CD4-positive, alpha-beta T cell (primary cell): ENCODE measurements at places on chromosomes 16 and 17. TPM values are rescaled to one million over a fixed set of nuclear protein-coding genes. Genes with fewer than 3 reads are reported as not detected.

DNA sequence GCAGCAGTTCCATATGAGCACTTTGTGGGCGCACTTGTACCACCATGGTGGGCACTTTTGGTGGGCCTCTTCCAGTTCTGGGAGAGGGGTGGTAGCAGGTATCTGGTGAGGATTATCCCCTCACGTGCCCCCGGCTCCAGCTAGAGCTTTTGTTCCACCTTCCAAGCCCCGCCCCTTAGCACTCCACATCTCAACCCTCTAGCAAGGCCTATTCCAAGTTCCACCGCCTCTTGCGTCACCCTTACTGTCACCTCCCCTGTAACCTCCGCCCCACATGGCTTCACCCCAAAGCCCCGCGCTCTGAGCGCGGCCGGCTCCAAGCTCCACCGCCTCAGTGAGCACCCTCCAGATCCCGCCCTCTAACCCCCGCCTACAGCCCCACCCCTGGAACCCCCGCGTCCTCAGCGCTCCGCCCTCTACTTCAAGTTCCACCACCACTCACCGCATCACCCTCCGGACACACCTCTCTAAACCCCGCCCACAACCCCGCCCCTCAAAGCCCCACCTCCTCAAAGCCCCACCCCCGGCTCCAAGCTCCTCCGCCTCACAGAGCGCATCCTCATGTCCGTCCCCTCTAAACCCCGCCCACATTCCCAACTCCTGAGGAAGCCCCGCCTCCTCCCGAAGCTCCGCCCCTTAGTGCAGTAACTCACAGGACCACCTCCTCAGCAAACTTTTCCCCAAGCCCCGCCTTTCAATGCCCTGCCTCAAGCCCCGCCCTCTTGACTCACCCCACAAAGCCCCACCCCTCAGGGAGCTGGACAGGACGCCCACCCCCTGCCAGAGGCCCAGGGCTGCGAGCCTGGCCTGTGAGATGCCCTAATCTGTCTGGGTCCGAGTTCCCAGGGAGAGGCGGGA lies 11.1 kb downstream of the SCN4A start:
- H3K36me3 ChIP-seq = no peaks in the 10 kb centered on the region
- no peak for DNase-seq
- H3K4me3 ChIP-seq = no peak overlapping the region
- H3K27me3 ChIP-seq = no peaks in the 10 kb centered on the region

- H3K27ac ChIP-seq = no peak overlapping the region
- H3K27me3 ChIP-seq = peaks cover 11% of the 10 kb centered on the region
- H3K36me3 ChIP-seq = no peaks in the 10 kb centered on the region
These were observed 2.6 kb upstream of the AHSP start for GRCh38 chr16:31525113-31525512.

GRCh38 chr16:54325616-54326265 lies 39.2 kb upstream of the IRX3 start:
- H3K36me3 ChIP-seq = no peaks in the 10 kb centered on the region
- no peaks in the 10 kb centered on the region for H3K4me1 ChIP-seq
- no peak overlapping the region for H3K27ac ChIP-seq
- no peak overlapping the region for H3K4me3 ChIP-seq
- DNase-seq = no peak

GRCh38 chr16:55444754-55445485 lies 34.1 kb upstream of the MMP2 start:
- no peak for DNase-seq
- no peak overlapping the region for H3K4me3 ChIP-seq
- no peaks in the 10 kb centered on the region for H3K4me1 ChIP-seq
- no peak overlapping the region for H3K27ac ChIP-seq
- no peaks in the 10 kb centered on the region for H3K27me3 ChIP-seq

- H3K27me3 ChIP-seq = no peaks in the 10 kb centered on the region
- peaks cover 16% of the 10 kb centered on the region for H3K4me1 ChIP-seq
- no peak for DNase-seq
- H3K27ac ChIP-seq = no peak overlapping the region
- H3K36me3 ChIP-seq = no peaks in the 10 kb centered on the region
These were observed 8.7 kb upstream of the CDC27 start for GRCh38 chr17:47197821-47198220.

- H3K27ac ChIP-seq = no peak overlapping the region
- no peaks in the 10 kb centered on the region for H3K27me3 ChIP-seq
- no peaks in the 10 kb centered on the region for H3K4me1 ChIP-seq
- H3K36me3 ChIP-seq = no peaks in the 10 kb centered on the region
These were observed 406.7 kb upstream of the MAF start for GRCh38 chr16:80007231-80007630.

DNA sequence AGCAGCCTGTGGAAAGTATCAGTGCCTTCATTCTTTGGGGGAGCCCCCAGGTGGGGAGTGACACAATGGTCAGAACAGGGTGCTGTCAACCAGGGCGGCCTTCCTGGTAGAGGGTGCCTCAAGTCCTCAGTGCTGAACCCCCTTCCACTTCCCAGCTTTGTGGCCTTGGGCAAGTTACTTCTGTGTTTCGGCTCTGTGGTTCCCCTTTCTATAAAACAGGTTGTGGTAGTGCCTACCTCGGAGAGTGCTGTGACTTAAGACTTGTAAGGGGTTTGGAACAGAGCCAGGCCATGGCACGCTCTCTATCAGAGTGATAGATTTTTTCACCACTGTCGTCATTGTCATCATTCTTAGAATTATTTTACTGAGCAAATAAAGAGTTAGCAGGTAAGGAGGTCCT lies 141.1 kb downstream of the CCDC182 start:
- no peaks in the 10 kb centered on the region for H3K27me3 ChIP-seq
- H3K36me3 ChIP-seq = no peaks in the 10 kb centered on the region
- peak; percentile 75 for DNase-seq
- H3K27ac ChIP-seq = peak overlapping the region; percentile 47
- H3K4me1 ChIP-seq = peaks cover 91% of the 10 kb centered on the region
- H3K4me3 ChIP-seq = no peak overlapping the region

GRCh38 chr17:82436601-82437324 lies 13.8 kb downstream of the CYBC1 start:
- H3K4me1 ChIP-seq = peaks cover 22% of the 10 kb centered on the region
- H3K27me3 ChIP-seq = no peaks in the 10 kb centered on the region
- peaks cover 16% of the 10 kb centered on the region for H3K36me3 ChIP-seq
- DNase-seq = no peak

GRCh38 chr16:85902366-85903155 lies 3.6 kb downstream of the IRF8 start:
- H3K27ac ChIP-seq = peak overlapping the region; percentile 13
- DNase-seq = peak; percentile 29

DNA sequence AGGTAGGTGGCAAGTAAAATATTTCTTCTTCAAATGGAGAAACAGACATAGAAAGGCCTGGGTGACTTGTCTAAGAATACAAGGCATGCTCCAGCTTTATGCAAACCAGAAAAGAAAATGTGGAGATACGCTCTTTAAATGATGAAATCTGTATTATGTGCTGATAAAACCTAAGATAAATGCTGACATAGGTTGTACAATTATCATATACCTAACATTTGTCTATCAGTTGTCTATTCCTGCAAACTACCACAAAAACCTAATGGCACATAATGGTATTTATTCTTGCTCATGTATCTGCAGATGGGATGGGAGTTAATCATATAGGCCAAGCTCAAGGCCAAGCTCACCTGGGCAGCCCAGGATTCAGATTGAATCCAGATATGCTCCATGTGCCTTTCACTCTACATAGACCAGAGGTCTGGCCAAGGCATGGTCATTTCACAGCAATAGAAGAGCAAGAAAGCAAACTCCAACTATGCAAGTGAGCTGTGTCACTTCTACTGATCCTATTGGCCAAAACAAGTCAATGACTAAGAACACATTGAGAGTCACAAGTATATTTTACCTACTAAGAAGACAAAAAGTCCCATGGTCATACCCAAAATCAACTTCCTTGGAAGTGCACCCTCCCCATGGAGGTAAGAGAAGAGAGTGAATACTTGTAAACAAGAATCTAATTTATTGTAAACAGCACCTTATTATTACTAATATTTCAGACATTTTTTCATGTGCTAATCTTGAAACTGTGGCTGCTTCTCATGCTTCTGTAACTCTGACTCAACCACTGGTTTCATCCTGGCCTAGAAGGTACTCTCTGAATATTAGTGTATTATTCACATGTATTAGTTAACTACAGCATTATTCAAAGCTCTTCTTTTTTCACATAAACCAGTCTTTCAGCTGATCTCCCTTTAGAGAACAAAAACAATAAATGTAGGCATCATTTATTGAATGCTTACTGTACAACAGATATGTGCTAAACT lies 270.7 kb upstream of the SOX9 start:
- no peaks in the 10 kb centered on the region for H3K36me3 ChIP-seq
- H3K27me3 ChIP-seq = no peaks in the 10 kb centered on the region
- no peaks in the 10 kb centered on the region for H3K4me1 ChIP-seq
- no peak overlapping the region for H3K4me3 ChIP-seq
- DNase-seq = no peak

DNA sequence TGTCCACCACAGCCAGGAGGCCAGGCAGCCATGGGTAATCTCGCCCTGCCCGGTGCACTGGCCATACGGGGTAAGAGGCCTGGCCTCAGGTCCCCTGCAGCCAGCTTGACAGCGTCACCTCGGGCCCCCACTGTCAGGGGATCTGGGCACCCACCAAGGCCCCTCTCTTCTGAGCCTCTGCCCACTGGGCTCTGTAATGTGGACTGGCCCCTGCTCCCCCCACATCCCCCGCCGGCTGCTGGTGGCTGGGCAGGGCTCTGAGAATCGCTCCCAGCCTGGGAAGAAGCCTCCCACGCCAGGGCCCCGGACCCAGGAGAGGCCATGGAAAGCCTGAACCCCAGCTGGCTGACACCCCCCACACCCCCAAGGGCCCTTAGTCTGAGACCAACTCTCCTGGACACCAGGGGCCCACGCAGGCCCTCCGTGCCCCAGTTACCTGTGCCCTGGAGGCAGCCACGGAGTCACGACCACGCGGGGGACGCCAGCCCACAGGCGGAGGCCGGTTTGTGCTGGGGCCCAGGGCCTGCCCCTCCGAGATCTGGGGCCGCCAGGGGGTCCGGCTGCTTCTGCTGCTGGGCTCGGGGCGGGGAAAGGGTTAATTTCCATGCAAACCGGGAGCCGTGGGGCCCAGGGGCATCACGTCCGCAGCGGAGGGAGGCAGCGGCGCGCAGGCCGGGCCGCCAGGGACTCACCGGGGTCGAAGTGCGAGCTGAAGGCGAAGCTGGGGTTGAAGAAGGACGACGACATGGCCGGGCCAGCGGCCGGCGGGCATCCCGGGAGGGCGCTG lies at the start of gene PVALEF:
TSS of gene PVALEF (plus strand) at position 262 of the 787 bp plus-strand sequence. CDS start 15,720 bp downstream, outside the sequence.
- DNase-seq = no peak
- no peaks in the 10 kb centered on the region for H3K36me3 ChIP-seq
- H3K27me3 ChIP-seq = peaks cover 30% of the 10 kb centered on the region
- H3K4me3 ChIP-seq = no peak within 1 kb of the TSS
- no peak within 1 kb of the TSS for H3K27ac ChIP-seq

DNA sequence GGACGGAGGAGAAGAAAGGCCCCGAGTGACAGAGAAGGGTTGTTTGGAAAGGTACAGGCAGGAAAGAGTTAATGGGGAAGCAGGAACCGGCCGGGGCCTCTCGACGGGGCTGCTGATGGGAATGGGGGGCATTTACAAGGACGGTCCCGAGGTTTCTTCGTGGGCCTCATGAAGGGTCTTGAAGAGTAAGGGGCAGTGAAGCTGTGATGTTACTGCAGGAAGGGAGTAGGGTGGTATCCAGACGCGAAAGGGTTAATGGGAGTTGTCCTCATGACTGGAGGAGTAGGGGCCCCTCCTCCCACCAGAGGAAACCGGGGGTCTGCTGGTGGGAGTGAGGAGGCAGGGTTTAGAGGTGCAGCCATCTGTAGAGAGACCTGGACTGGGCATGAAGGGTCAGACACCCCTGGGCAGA lies 481 bp downstream of the PDK2 start:
- peak overlapping the region; percentile 92 for H3K4me3 ChIP-seq
- H3K27ac ChIP-seq = peak overlapping the region; percentile 68
- DNase-seq = no peak
- no peaks in the 10 kb centered on the region for H3K27me3 ChIP-seq

DNA sequence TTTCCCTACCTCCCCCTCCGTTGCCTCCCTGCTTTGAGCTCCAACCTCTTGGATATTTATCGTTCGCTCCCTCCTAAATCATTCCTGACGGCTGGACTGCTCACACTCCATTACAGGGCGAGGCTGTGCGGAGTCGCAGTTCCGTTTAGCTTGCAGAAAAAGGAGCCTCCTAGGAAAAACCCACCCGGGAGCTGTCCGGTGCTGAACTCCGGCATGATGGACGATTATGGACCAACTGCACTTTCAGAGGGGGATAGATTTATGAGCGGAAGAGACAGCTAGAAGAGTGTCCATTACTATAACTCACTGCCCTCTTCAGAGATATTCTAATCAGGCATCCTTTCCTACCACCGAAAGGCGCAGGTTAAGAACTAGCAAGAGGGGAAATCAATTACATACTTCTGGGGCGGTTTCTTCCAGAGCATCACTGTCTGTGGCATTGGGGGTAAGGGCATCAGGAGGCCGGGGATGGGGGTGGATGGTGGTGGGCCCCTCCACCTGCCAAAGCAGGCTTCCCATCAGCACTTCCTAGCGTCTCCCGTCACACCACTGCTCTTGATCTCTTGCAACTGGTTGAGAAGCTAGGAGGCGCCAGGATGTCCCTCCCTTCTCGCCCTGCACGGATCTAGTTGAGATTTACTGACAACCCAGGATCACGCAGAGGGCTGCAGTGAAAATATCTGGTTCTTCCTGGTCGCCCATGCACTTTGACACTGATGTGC lies 251.2 kb downstream of the ENGASE start:
- no peak overlapping the region for H3K4me3 ChIP-seq
- H3K27ac ChIP-seq = no peak overlapping the region
- no peaks in the 10 kb centered on the region for H3K4me1 ChIP-seq
- peaks cover 12% of the 10 kb centered on the region for H3K27me3 ChIP-seq
- H3K36me3 ChIP-seq = no peaks in the 10 kb centered on the region

- no peak overlapping the region for H3K4me3 ChIP-seq
- no peaks in the 10 kb centered on the region for H3K4me1 ChIP-seq
- H3K36me3 ChIP-seq = no peaks in the 10 kb centered on the region
- no peak for DNase-seq
- H3K27me3 ChIP-seq = no peaks in the 10 kb centered on the region
- no peak overlapping the region for H3K27ac ChIP-seq
These were observed 223.9 kb downstream of the ZFHX3 start for GRCh38 chr16:72824027-72824426.

KRTAP16-1 gene
- total RNA-seq = 1.1 TPM

MMP28 gene
- 6.7 TPM for total RNA-seq

DYNC1LI2 gene
- 81.8 TPM for total RNA-seq

SLFN11 gene
- 18.5 TPM for total RNA-seq

NTN1 gene
- total RNA-seq = 0.08 TPM

CCL4L2 gene
- not detected for total RNA-seq

KRT222 gene
- not detected for total RNA-seq

SCN4A gene
- total RNA-seq = 0.03 TPM

CACNG5 gene
- total RNA-seq = not detected

TMEM238L gene
- total RNA-seq = not detected
